ENCODE measurements at places on chromosomes 12 and 14.

GRCh38 chr12:54259194-54260011 is 20.5 kb downstream of the CBX5 start:
- peak; percentile 89 for DNase-seq

DNA sequence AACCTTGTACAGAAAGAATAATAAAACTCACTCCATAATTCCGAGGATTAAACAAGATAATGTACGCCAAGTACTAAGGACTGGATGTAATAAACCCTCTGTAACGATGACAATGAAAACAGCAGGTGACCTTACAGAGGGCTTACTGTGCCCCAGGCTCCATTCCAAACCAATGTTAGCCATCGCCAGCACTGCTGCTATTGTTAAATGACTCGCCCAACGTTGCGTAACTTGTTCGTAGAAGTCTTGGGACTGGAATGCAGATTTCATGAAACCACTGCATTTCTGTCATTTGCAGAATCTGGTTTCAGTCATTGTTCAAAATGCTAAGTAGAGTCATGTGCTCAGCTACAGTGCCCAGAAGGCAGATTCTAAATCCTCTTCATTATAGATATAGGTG is 728 bp upstream of the STON2 start:
- DNase-seq = peak; percentile 67

GRCh38 chr14:57866199-57866705 is 360 bp upstream of the SLC35F4 start:
- no peak for DNase-seq

DNA sequence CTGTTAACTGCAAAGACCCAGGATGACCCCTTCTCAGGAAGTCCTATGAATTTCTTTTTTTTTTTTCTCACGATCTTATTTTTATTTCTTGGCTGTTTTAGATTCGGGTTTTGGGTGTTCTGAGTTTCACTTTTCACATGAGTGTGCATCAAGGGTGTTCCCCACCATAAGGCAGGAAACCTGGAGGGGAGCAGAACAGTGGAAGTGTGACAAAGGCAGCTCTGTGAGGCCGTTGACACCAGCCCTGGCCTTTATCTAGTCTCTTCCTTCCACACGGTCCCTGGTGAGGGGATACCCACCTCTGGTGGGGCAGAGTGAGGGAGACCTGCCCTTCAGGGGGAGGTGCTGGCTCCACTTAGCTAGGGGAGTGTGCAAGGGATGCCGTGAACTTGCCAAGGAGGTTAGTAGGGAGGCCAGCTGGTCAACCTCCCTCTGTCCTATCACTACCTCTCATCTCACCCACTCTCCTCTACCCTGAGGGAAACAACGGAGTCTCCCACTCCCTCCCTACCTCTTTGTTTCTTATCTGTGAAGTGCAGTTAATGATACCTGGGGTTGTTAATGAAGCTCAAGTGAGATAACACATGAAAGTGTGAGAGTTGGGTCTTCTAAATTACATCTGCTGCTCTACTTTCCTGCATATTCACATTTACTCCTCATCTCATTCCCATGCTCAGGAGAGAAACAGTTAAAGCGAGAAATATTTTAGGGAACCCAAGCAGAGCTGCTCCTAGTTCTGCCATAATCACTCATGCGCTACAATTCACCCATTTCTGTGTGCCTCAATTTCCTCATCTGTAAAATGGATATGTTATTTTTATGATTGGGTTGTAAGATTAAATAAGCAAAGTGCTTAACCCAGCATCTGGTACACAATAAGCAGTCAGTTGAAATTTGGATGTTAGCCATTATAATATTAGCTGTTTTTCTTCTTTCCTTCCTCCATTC is 4.4 kb upstream of the GALNT6 start:
- DNase-seq = no peak

DNA sequence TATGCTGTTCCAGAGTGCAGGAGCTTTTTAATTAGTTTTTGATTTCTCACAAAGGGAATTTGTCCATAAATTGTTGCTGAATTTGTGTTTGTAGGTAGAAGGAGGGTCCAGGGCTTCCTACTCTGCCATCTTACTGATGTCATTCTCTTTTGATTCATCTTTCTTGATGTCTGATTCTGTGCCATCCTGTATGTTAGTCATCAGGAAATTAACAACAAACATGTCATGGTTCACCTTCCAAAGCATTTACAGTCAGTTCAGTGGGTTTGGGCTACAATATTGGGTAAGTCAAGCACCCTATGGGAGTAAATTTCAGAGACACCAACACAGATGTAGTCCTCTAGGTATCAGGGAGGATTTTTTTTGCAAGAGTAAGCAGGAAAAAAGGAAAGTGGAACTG is 135.2 kb upstream of the SLC38A2 start:
- DNase-seq = no peak

DNA sequence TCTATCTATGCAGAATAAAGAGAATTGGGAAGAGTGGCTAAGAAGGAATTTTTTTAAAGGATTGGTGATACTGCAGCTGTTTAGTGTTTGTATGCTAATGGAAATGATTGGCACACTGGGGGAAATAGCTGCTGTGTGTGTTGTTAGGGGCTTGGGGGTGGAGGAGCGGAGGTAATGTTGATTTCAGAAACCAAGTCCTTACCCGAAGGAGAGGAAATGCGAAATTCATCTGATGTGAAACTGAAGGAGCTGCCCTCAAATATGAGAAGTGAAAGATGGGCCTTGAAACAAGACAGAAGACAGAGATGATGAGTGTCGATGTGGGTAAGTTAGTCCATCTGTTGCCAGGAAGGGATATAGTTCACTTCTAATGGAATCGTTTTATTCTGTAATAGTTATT is 21.2 kb upstream of the RNASE12 start:
- no peak for DNase-seq

All from AG08396 (cell line).